ENCODE measurements at places on chromosomes 2 and 18. TPM values are rescaled to one million over a fixed set of nuclear protein-coding genes. Genes with fewer than 3 reads are reported as not detected.

Gene SPC25
- not detected for total RNA-seq

Gene IER3IP1
- total RNA-seq = 2.5 TPM

Gene LYPD6
- total RNA-seq = not detected

- no peak for DNase-seq
These were observed 18.0 kb downstream of the LRP1B start for GRCh38 chr2:142112757-142113221.

DNA sequence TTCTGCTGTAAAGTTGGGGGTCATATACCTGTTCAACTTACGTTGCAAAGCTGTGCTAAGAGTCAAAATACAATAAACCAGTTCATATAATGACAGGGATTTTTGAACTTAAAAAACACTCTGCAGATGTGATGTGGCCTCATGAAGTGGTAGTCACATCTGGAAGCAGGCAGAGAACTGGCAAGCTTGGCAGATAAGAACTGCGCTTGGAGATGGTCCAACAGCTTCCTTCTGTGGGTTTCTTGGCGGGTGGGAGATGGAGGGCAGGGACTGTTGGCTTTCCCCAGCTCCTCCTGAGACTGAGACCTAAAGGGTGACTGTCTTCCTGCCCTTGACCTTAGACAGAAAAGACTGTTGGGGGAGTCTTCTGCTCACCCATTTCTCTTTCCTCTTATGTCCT lies 140.4 kb downstream of the CTIF start:
- DNase-seq = no peak

- DNase-seq = no peak
These were observed 65.6 kb downstream of the RPIA start for GRCh38 chr2:88757025-88757424.

DNA sequence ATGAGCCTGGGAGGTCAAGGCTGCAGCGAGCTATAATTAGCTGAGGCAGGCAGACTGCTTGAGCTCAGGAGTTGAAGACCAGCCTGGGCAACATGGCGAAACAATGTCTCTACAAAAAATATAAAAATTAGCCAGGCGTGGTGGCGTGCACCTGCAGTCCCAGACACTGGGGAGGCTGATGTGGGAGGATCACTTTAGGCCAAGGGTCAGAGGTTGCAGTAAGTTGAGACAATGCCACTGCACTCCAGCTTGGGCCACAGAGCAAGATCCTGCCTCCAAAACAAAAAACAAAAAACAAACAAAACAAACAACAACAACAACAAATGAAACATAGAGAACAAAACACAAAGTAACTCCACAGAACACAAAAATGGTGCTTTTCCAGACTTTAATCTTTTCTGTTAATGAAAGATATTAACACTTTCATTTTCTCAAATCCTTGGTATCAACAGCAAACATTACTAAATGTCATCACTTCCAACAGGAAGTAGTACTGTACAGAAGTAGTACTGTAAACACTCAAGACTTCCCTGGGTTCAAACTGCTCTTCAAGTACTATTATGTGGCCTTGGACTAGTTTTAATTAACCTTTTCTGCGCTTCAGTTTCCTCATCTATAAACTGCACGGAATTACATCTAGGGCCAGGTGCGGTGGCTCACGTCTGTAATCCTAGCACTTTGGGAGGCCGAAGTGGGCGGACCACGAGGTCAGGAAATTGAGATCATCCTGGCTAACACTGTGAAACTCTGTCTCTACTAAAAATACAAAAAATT lies 27.9 kb downstream of the PUM2 start:
- no peak for DNase-seq

Data from CD8-positive, alpha-beta T cell (primary cell).